Transverse colon (tissue), 4 donors: ENCODE measurements at places on chromosomes 4 and X.
A peak's percentile ranks its signal among the peaks of the same experiment; 100 is the strongest.

DNA sequence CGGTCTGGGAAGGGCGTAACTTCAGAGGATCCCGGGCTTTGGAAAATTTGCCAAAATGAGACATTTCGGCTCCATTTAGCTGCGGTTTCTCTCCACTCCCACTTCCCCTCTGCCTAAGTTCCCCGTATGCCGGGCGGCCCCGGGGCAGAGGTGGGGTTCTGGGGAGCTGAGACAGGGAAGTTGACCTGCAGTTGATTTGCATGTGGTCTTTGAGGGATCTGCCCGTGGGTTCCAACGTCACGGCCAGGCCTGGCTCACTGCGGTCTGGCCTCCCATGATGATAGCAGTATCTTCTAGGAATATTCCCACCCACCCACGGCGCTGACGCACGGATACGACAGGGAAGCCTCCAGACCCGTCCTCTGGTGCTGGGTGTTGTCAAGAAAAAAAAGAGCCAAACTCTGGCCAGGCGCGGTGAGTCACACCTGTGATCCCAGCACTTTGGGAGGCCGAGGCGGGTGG lies 27.3 kb upstream of the CRLF2 start:
- peak; percentile 61 for DNase-seq

GRCh38 chr4:139809757-139810140 lies 144.1 kb downstream of the MGST2 start:
- no peak for DNase-seq

DNA sequence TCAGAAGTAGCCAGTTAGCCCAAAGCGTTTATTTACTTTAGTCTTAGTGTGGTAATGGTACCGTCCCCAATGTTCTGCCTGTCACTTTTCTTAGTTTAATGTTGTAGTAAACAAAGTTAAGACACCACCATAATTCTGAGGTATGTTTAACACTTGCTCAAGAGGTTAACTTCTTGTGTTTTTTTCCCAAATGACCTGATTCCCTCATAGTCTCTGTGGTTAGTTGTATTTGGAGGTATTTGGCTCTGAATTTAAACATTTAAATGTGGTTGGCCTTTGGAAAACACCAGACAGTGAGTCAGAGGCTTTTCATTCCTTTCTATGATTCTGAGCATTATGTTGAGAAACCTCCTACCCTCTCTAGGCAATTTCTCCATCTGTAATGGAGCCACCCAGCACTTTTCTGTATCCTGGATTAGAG lies 47.9 kb downstream of the CXCL1 start:
- DNase-seq, result no peak

- DNase-seq, result no peak
These were observed 56.1 kb upstream of the TMEM131L start for GRCh38 chr4:153409924-153410501.

- DNase-seq, result no peak
These were observed 11.3 kb upstream of the PRDM8 start for GRCh38 chr4:80185787-80186548.

GRCh38 chrX:102658556-102658955 lies 7.3 kb downstream of the GPRASP1 start:
- DNase-seq, result no peak

- no peak for DNase-seq
These were observed 371.3 kb upstream of the FSTL5 start for GRCh38 chr4:162535121-162535520.

GRCh38 chr4:85769009-85769408 lies 294.1 kb downstream of the ARHGAP24 start:
- DNase-seq, result no peak

- peak; percentile 42 for DNase-seq
These were observed 863 bp upstream of the RAB33A start for GRCh38 chrX:130170752-130171445.
